Thyroid gland (tissue), 4 donors: ENCODE measurements at places on chromosomes 16 and 17. TPM values are rescaled to one million over a fixed set of nuclear protein-coding genes. Genes with fewer than 3 reads are reported as not detected.

DNA sequence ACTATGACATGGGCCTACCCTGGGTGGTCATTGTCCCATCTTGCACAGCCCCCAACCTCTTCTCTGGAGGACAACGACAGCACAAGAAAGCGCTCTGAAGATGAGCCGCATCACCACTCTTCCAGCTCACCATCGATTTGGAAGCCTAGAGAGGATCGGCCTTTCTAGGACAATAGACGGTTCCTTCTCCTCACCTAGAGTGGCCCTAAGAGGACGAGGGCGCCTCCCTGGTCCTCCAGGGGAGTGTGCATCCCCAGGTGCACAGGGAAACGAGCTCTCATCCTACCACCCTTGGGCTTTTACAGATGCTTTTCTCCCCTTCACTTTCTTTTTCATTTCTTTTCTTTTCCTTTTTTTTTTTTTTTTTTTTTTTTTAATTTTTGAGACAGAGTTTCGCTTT, 20.3 kb upstream of the SLC52A1 start:
- H3K27ac ChIP-seq, result no peak overlapping the region
- H3K4me1 ChIP-seq, result no peaks in the 10 kb centered on the region
- DNase-seq, result no peak
- H3K36me3 ChIP-seq, result no peaks in the 10 kb centered on the region
- no peaks in the 10 kb centered on the region for H3K27me3 ChIP-seq
- no peak overlapping the region for H3K4me3 ChIP-seq

- H3K4me1 ChIP-seq, result peaks cover 12% of the 10 kb centered on the region
- H3K4me3 ChIP-seq, result no peak overlapping the region
- no peaks in the 10 kb centered on the region for H3K27me3 ChIP-seq
- no peaks in the 10 kb centered on the region for H3K36me3 ChIP-seq
- DNase-seq, result peak; percentile 64
Observed at GRCh38 chr16:85717393-85718152, 28.8 kb upstream of the GINS2 start.

- no peaks in the 10 kb centered on the region for H3K27me3 ChIP-seq
- peak overlapping the region; percentile 70 for H3K27ac ChIP-seq
- H3K36me3 ChIP-seq, result no peaks in the 10 kb centered on the region
- no peak for DNase-seq
- no peaks in the 10 kb centered on the region for H3K4me1 ChIP-seq
Observed at GRCh38 chr17:6752068-6752909, 3.6 kb upstream of the XAF1 start.

DNA sequence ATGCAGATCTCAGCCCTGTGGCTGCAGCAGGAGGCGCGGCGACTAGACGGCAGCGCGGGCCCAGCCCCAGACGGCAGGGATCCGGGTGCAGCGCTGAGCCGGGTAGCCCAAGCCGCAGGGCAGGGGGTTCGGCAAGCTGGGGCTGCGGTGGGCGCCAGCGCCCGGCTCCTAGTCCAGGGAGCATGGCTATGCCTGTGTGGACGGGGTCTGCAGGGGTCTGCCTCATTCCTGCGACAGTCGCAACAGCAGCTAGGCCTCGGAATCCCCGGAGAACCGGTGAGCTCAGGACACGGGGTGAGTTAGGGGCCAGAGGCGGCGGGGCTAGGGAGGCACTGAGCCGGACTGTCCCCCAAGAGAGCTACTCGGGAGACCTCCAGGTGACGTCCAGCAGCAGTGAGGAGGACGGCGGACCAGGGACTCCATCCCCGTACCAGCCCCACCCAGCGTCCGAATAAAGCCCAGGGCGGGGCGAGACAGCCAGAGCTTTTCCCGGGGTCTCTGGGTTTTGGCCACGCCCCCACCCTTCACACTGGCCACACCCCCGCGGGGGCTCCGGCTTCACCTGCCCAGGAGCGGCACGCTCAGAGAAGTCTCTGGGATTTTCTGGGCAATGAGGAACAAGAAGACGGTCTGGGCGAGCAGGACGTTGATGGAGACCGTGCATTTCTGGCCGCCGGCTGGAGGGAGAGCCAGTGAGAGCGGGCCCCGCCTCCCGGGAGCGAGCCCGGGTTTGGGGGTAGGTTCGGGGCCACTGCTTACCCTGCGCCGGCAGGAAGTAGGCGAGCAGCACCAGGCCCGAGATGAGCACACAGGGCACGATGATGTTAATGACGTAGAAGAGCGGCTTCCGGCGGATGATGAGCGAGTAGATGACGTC, 1.1 kb downstream of the C17orf107 start:
- peaks cover 8% of the 10 kb centered on the region for H3K27me3 ChIP-seq
- no peak overlapping the region for H3K4me3 ChIP-seq
- peaks cover 12% of the 10 kb centered on the region for H3K4me1 ChIP-seq
- DNase-seq, result no peak
- H3K36me3 ChIP-seq, result peaks cover 10% of the 10 kb centered on the region

DNA sequence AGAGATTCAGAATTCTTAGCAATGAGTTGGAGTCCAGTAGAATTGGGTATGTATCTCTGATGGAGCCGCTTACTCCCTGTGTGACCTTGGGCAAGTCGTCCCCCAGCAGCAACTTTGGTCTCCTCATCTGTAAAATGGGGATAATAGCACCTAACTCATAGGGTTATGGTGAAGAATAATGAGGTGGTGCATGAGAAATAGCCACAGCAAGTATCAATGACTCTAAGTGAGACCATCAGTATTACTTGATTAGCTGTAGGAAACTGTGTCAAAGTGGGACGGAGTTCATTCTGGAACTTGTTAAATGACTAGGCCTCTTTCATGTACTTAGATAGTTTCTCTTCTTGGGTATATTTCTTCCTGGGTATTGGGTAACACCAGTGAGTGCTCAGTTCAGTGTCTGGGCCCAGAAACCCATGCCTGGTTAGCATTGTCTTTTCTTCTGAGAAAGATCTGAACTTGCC, 6.4 kb downstream of the PRKCB start:
- H3K4me1 ChIP-seq, result no peaks in the 10 kb centered on the region
- no peak overlapping the region for H3K4me3 ChIP-seq
- H3K27me3 ChIP-seq, result no peaks in the 10 kb centered on the region
- DNase-seq, result no peak
- no peak overlapping the region for H3K27ac ChIP-seq

FAM20A gene
- total RNA-seq, result 9.7 TPM

CLDN7 gene
- total RNA-seq, result 108 TPM

CHST4 gene
- not detected for total RNA-seq

ARHGAP44 gene
- 22.0 TPM for total RNA-seq

PALB2 gene
- total RNA-seq, result 10.8 TPM
